CD4-positive, alpha-beta T cell treated with Interleukin-15 for 1 hour (primary cell): ENCODE measurements at places on chromosomes 12 and 14.

DNA sequence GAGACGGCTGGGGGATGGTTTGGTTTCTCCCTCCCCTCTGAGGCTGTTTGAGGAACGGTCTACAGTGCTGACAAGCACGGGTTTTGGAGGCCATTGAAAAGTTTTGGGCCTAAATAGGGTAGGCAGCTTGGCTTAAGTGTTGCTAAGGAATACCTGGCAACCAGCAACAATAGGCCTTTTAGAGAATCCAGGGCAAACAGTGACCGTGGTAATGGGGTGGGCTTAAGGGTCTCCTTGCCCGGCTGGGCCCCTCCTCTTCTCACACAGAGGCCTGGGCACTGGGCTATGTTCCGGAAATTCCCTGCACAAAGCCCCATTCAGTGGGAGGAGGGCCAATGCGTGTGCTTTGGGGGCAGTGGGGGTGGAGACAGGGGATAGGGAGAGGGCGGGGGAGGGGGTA is 55.4 kb downstream of the ASCL1 start:
- DNase-seq = no peak

DNA sequence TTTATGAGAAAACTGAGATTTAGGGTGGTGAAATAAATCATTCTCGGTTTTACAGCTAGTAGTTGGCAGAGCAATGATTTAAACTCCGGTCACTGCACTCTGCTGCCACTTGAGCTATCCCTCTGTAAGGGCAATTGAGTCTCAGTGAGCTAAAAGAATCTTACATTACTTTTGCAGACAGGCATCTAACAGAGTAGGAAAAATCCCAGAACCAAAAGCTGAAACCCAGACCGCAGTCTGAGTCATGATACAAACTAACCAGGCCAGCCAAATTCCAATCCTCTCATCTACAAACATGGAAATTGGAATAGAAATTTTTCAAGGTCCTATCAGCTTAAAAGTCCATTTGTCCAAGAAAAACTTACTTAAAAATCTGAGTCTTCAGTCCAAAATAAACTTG is 73.7 kb downstream of the ANKS1B start:
- no peak for DNase-seq

DNA sequence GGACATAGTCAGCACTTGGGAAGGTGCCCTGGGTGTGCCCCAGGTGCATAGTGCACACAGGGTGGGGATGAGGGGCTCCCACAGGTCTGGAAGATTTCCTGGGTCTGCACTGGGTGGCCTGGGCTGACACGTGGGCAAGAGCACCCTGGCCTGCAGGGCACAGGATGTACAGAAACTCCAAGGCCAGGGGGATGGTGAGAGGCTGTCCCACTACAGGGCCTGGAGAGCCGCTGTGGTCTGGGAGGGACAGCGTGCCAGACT is 35.8 kb upstream of the PPP1R13B start:
- DNase-seq = no peak

DNA sequence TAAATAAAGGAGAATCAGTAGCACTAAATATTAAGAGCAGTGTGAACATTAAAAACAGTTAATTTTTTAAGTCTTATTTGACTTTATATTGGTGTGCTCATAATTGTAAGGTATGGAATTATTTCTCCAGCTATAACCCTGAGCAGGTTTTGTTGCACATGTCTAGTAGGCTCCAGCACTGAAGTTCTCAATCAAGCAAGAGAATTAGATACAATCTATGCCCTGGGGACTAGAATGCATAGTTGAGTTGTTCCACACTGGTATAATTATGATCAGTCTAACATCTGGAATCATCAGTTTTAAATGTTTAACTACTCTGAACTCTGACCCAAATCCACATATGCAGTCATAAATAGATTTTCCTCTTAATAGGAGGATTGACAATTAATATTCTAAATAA is 257.8 kb upstream of the ARHGAP5 start:
- DNase-seq = no peak

DNA sequence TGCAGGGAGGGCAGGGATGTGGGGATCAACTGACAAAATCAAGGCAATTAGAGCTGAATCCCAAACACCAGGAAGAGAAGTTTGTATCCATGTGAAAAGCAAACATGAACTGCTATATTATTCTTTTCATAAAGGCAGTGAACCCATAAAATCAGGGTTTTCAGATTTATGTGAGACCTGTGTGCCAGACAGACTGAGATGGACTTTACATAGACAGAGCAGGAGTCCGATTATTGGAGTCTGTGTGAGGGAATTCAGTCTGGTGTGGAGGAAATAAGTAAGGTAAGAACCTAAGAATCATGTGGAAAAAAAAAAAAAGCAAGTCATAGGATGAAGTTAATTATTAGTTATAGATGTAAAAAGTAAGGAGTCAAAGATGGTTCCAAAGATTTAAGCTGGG is 45.1 kb upstream of the SYCP3 start:
- no peak for DNase-seq

GRCh38 chr12:810671-811415 is 58.5 kb downstream of the WNK1 start:
- no peak for DNase-seq

- DNase-seq = no peak
Observed at GRCh38 chr14:66652525-66653106, 144.7 kb downstream of the GPHN start.

GRCh38 chr14:74502236-74503019 is 8.9 kb downstream of the ISCA2 start:
- no peak for DNase-seq

DNA sequence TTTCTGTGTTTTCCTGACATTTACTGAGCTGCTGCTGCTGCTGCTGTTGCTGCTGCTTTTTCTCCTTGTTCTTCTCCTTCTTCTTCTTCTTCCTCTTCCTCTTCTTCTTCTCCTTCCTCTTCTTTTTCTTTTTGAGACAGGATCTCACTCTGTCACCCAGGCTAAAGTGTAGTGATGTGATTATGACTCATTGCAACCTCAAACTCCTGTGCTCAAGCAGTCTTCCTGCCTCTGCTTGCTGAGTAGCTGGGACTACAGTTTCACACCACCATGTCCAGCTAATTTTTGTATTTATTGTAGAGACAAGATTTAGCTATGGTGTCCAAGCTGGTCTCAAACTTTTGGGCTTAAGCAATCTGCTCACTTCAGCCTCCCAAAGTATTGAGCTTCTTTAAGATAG is 95.8 kb downstream of the TMTC3 start:
- no peak for DNase-seq

GRCh38 chr12:1580526-1580925 is 13.9 kb downstream of the FBXL14 start:
- no peak for DNase-seq

GRCh38 chr14:67260965-67261364 is 19.7 kb downstream of the PALS1 start:
- DNase-seq = no peak

- DNase-seq = no peak
Observed at GRCh38 chr12:53725824-53726223, 1.4 kb downstream of the CALCOCO1 start.

- DNase-seq = no peak
Observed at GRCh38 chr12:52692254-52692653, 11.1 kb downstream of the KRT77 start.

- no peak for DNase-seq
Observed at GRCh38 chr12:128583453-128583852, 240.3 kb downstream of the SLC15A4 start.

DNA sequence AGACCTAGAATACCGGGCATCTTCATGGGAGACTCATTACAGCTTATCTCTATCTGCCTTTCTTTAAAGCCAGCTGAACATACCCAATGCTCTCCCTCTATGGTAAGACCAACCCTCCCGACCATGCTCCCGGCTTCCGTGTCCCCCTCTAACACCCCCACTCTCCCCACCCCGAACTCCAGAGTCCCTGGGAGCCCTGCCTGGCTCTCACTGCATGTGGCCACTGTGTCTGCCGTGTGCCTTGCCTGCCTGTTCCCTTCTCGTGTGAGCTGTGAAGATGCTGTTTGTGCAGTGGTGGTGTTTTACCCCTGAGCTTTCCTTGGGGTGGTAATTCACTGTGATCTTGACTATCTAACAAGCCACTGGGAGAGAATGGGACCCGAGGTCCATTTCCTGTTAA is 146.4 kb upstream of the FKBP4 start:
- no peak for DNase-seq

DNA sequence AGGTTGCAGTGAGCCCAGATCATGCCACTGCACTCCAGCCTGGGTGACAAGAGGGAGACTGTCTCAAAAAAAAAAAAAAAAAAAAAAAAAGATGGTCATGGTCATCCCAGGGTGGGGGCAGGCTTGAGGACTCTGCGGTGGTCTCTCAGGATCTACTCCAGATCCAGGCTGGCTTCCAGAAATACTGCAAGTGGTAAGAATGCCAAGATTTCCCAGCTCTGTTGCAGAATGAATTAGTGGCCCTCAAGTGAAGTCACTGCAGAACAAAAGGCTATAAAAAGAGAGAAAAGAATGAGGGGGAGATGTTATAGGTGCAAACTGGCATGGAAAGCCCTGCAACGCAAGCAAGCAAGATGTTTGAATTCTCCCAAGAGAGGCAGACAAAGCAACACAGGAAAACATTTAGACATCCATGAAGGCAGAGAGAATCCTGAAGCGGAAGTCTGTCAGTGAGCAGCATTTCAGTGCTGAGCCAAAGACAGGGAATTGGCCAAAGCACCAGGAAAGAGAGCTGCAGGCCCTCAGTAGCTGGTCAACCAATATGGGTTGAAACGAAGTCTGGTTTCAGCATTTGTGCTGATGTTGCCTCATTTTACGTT is 31.9 kb upstream of the ETFBKMT start:
- no peak for DNase-seq

- DNase-seq = no peak
Observed at GRCh38 chr12:111758120-111758561, 8.6 kb upstream of the ALDH2 start.

DNA sequence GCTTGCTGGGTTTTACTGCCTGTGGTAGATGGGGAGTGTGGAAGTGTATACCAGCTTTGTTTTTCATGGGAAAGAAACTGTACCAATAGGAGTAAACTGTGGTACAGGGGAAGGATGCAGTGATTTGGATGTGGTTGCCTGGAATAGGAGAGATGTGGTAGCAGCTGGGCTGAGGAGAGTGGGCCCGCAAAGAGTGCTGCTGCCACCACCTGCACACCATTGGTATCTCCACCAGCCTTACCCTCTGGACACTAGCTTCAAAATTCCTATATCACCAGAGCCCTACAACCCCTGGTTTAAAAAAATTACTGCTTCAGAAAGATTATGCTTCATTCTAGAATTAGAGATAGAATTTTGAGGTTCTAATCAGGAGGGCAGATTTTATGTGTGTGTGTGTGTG is 53.6 kb downstream of the AKAP6 start:
- DNase-seq = no peak

DNA sequence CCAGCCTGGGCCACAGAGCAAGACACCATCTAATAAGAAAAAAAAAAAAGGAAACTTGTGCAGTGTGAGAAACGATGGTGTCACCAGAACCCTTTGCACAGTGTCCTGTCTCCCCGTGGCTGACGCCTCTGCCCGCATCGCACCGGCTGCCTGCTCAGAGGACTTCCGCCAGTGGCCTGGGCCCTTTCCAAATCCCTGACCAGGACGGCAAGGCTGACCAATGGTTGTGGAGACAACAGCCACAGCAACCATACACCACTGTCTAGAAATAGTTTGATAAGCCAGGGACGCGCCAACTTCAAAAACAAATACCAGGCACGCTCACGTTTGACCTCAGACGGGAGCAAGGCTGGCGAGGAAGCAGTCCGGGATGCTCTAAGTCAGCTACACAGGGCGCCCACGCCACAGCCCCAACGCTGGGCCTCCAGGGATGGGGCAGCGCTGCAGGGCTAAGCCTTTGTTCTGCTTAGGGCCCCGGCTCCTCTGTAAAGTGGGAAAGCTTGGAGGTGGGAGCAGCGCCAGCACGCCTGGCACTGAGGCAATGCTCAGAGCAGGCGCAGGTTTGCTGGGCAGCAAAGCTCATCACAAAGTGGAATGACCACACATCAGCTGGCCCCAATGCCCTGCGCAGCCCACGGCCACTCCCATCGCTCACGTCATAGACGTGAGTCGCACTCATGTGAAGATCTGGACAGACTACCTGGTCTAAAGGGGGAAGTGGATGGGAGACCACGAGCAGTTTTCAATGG is 12.5 kb downstream of the PGAM5 start:
- DNase-seq = no peak

- DNase-seq = no peak
Observed at GRCh38 chr12:42704340-42704739, 114.8 kb upstream of the PRICKLE1 start.

DNA sequence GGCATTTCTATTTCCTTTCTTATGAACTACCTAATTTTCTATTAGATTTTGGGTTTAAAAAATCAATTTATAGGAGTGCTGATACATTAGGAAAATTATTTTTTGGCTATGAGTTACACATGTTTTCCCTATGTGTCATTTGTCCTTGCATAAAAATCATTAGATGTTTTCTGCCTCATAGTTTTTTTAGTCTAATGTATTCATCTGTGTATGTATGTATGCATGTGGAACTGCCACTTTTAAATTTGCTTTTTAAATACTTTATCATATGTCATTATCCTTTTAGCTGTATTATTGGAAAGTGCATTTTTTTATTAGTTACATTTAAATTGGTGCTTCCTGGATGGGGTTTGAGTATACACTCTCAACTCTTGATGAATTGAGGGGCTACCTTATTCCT is 78.7 kb upstream of the CEP83 start:
- DNase-seq = no peak

GRCh38 chr14:35786856-35787255 is 22.2 kb downstream of the RALGAPA1 start:
- DNase-seq = no peak

GRCh38 chr14:62409626-62410300 is 635.5 kb downstream of the KCNH5 start:
- DNase-seq = no peak

GRCh38 chr12:122872815-122873361 is 23.0 kb downstream of the VPS37B start:
- DNase-seq = no peak

GRCh38 chr12:25328072-25328712 is 77.5 kb upstream of the KRAS start:
- DNase-seq = no peak

DNA sequence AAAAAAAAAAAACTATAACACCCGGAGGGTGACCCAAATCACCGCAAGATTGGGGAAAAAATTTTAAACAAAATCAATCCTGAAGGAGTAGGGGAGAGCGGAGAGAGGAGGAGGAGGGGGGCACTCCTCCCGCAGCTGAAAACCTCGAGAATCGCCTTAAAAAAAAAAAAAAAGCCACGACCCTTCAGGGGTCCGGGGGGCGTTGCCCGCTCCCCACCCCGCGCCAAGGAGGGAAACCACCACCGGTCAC is 254 bp downstream of the GTF2A1 start:
- no peak for DNase-seq

- DNase-seq = no peak
Observed at GRCh38 chr12:76255692-76256091, 92.5 kb downstream of the BBS10 start.

- DNase-seq = no peak
Observed at GRCh38 chr12:104281636-104282035, 21.9 kb upstream of the EID3 start.
